Left ventricle myocardium inferior (tissue), 1 donor: ENCODE measurements at places on chromosomes 12 and 14.
A peak's percentile ranks its signal among the peaks of the same experiment; 100 is the strongest.

- H3K36me3 ChIP-seq = peaks cover 10% of the 10 kb centered on the region
- no peak for DNase-seq
- no peak overlapping the region for H3K27ac ChIP-seq
- H3K4me3 ChIP-seq = no peak overlapping the region
- no peaks in the 10 kb centered on the region for H3K27me3 ChIP-seq
Measured at GRCh38 chr12:109440851-109441490, 36.1 kb downstream of the KCTD10 start.

- DNase-seq = no peak
- H3K36me3 ChIP-seq = no peaks in the 10 kb centered on the region
- H3K4me1 ChIP-seq = no peaks in the 10 kb centered on the region
- peaks cover 32% of the 10 kb centered on the region for H3K27me3 ChIP-seq
- no peak overlapping the region for H3K27ac ChIP-seq
Measured at GRCh38 chr14:101109981-101110728, 206.6 kb upstream of the RTL1 start.

- peaks cover 10% of the 10 kb centered on the region for H3K27me3 ChIP-seq
- no peak for DNase-seq
Measured at GRCh38 chr14:97306133-97306759, 509.1 kb downstream of the VRK1 start.

GRCh38 chr12:67069451-67070306 is 199.5 kb upstream of the CAND1 start:
- H3K4me3 ChIP-seq = peak overlapping the region; percentile 72
- no peaks in the 10 kb centered on the region for H3K36me3 ChIP-seq
- peaks cover 18% of the 10 kb centered on the region for H3K4me1 ChIP-seq
- peak; percentile 28 for DNase-seq
- H3K27ac ChIP-seq = peak overlapping the region; percentile 30
- peaks cover 62% of the 10 kb centered on the region for H3K27me3 ChIP-seq

DNA sequence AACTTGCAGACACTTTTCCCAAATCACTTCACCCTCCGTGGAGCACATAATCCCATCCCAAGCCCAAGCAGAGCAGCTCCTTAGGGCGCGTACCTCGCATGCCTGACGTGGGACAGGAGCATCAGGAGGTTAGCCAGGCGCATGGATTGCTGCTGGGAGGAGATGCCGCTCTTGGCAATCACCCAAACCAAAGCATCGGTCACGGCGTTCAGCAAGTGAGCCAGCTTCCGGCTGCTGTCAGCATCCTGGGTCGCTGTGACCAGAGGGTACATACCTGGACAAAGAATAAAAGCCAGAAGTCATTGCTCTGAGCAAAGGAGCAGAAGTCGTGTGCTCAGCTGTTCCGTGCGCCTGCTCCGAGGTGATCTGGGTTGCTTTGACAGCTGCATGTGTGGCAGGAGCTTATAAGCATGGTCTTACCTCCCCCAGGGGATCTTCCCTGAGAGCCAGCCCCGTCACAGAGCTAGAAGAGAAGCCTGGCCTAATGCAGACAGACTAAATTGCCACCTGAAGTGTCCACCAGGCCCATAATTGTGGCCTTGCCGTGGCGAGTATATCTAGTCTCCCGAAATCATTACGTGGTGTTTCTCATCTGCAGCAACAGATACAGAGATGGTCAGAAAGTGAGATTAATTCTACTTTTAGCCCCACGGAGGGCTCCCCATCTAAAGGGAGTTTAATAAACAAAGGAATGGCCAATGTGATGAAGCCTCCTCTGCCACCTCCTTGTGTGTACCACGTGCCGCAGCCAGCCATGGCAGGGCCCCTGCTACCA is 59.1 kb downstream of the ESR2 start:
- no peak for DNase-seq
- no peak overlapping the region for H3K27ac ChIP-seq
- no peak overlapping the region for H3K4me3 ChIP-seq
- H3K36me3 ChIP-seq = peaks cover 15% of the 10 kb centered on the region
- no peaks in the 10 kb centered on the region for H3K27me3 ChIP-seq

GRCh38 chr14:64692986-64693809 is 11.0 kb upstream of the PLEKHG3 start:
- no peaks in the 10 kb centered on the region for H3K36me3 ChIP-seq
- H3K4me1 ChIP-seq = peaks cover 52% of the 10 kb centered on the region
- DNase-seq = no peak
- H3K27me3 ChIP-seq = no peaks in the 10 kb centered on the region
- no peak overlapping the region for H3K4me3 ChIP-seq
- peak overlapping the region; percentile 65 for H3K27ac ChIP-seq

- H3K27me3 ChIP-seq = no peaks in the 10 kb centered on the region
- no peak for DNase-seq
- H3K4me1 ChIP-seq = no peaks in the 10 kb centered on the region
- no peaks in the 10 kb centered on the region for H3K36me3 ChIP-seq
- no peak overlapping the region for H3K27ac ChIP-seq
Measured at GRCh38 chr12:18589316-18589715, 148.5 kb downstream of the PLCZ1 start.

DNA sequence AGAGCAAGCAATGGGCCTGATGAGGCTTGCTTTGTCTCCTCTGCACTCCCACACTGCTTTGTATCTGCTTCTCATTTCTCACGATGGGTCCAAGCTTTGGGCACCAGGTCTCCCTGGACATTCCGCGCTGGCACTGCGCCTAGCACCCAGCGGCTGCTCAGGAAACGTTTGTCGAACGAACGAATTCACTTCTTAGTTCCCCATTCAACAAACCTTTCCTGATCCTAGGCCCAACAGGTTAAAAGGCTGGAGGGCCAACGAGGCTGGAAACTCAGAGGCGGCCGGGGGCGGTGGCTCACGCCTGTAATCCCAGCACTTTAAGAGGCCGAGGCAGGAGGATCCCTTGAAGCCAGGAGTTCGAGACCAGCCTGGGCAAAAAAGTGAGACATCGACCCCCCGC is 1.0 kb upstream of the GLRX5 start:
- H3K4me3 ChIP-seq = peak overlapping the region; percentile 95
- no peak for DNase-seq
- H3K27me3 ChIP-seq = no peaks in the 10 kb centered on the region

DNA sequence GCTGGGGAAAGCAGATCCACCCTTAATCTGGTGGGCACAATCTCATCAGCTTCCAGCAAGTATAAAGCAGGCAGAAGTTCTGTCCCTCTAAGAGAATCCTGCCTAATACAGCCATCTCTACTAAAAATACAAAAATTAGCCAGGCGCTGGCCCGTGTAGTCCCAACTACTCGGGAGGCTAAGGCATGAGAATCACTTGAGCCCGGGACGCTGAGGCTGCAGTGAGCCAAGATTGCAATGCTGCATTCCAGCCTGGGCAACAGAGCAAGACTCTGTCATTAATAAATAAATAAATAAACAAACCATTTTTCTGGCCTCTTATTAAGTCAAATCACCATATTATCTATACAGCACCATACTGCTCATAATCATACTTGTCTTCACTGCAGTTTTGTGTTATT is 111.2 kb downstream of the MED13L start:
- H3K4me3 ChIP-seq = no peak overlapping the region
- no peak overlapping the region for H3K27ac ChIP-seq
- H3K27me3 ChIP-seq = no peaks in the 10 kb centered on the region
- peaks cover 71% of the 10 kb centered on the region for H3K4me1 ChIP-seq

DNA sequence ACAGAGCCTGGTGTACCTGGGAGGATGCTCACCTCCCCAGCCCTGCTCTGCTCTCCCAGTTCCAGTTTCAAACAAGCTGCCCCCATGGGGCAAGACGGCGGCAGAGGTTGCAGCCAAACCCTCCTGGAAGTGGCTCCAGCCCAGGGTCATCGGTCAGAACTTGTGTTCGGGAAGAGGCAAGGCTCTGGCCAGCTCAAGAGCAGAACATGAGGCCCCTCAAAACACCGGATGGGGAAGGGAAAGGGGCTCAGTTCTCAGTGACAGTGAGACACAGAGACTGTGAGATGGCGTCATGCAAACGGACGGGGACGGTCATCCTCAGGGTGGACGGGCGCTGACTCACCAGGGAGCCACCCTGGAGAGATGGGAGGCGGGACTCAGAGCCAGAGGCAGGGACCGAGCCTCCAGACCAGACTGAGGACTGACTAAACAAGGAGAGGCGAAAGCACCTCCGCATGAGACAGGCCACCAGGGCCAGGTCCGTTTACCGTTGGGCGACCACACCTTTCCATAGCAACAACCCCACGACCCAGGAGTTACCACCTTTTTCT is 63.9 kb upstream of the GALNT9 start:
- H3K4me1 ChIP-seq = no peaks in the 10 kb centered on the region
- peaks cover 88% of the 10 kb centered on the region for H3K27me3 ChIP-seq
- no peak overlapping the region for H3K4me3 ChIP-seq
- no peaks in the 10 kb centered on the region for H3K36me3 ChIP-seq

DNA sequence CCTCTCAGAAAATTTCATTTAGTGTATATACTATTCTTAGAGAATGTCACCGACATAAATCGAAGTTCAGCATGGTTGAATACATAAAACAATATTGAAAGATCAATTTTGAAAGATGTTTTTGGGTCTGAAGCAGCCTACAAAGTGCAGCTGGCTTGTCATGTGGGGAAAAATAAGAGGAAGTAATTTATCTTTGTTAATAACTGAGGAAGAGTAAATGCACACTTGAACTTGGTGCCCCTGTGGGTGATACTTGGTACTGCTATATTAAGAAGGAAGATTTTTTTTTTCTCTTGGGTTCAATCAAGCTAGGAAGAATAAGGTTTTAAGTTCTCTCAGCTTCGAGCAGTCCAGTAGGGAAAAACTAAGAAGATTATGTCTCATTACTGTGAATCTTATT is 661.3 kb downstream of the RPL10L start:
- no peaks in the 10 kb centered on the region for H3K4me1 ChIP-seq
- H3K27ac ChIP-seq = no peak overlapping the region

DNA sequence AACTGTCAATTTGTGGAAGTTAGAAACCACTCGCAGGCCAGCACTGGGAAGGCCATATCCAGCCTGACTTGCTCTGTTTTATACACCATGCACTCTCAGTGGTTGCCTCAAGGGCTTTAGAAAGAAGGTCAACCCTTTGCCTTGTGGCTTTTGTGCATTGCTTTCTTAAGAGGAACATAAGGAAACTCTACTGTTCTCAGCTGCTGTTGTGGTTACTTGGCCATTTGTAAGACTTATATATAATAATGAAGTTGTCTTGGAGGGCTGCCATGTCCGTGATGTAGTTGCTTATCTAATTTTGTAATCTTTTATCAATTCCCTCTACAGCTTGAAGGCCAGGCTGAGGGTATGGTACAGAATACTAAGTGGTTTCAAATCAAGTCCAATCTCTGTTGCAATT is 637.8 kb downstream of the DIO2 start:
- DNase-seq = no peak
- no peak overlapping the region for H3K4me3 ChIP-seq
- H3K27me3 ChIP-seq = no peaks in the 10 kb centered on the region
- H3K36me3 ChIP-seq = no peaks in the 10 kb centered on the region
- no peaks in the 10 kb centered on the region for H3K4me1 ChIP-seq
- H3K27ac ChIP-seq = no peak overlapping the region
